NCI-H1417 treated with DMSO at 0.1 percent for 48 hours (cell line): ENCODE measurements at places on chromosomes 13 and 19.

- DNase-seq: no peak
These were observed 207.0 kb downstream of the SHISA2 start for GRCh38 chr13:25844559-25845434.

DNA sequence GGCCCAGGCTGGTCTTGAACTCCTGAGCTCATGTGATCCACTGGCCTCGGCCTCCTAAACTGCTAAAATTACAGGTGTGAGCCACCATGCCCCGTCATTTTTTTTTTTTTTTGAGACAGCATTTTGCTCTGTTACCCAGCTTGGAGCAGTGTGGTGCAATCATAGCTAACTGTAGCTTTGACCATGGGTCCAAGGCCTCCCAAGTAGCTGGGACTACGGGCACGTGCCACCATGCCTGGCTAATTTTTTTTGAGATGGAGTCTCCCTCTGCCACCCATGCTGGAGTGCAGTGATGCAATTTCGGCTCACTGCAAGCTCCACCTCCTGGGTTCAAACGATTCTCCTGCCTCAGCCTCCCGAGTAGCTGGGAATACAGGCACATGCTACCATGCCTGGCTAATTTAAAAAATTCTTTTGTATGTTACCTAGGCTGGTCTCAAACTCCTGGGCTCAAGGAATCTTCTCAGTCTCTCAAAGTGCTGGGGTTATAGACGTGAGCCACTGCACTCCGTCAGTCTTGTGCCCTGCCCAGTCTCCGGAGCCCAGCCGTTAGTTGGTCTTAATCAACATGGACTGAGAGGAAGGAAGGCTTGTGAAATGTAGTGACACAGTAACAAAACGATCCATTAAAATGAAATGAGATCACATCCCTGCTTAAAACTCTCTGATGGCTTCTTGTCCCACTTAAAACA lies 1.4 kb upstream of the LRG1 start:
- DNase-seq: no peak

DNA sequence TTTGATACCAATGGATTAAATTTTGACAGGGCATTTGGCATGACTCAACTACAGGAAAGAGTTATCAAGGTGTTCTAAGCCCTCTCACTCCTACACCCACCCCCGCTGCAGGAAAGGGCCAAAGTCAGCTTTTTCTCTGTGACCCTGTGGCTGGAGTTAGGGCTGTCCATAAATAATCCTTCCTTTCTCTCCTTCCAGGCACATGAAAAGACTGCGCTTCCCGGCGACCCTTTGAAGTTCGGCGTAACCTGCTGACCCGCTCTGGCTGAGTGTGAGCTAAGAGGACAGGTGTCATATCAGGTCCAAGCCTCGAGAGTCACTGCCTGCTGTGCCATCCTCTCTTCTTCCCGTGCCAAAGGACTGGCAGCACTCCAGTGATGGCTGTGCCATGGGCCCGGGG lies 25.6 kb downstream of the ZNF114 start:
- DNase-seq: no peak

DNA sequence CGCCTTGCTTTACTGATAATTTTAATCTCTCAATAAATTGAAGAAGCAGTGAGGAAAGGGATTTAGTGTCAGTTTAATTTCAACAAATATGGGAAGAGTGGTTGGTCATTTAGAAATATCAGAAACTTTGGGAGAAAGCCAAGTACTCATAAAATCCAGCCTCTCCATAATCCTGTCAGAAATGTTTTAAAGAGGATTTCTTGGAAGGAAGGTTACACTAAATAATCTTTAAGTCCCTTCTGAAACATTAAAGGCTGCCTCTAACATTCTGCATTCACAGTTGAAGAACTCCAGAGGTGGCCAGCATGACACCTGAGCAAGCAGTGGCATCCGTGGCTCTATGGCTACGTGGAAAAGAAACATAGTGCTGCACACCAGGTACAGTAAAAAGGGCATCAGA lies 378.5 kb downstream of the ENOX1 start:
- DNase-seq: no peak

GRCh38 chr13:33677215-33677614 lies 140.7 kb upstream of the RFC3 start:
- no peak for DNase-seq

- no peak for DNase-seq
These were observed 1.2 kb upstream of the CCDC124 start for GRCh38 chr19:17931532-17932191.

DNA sequence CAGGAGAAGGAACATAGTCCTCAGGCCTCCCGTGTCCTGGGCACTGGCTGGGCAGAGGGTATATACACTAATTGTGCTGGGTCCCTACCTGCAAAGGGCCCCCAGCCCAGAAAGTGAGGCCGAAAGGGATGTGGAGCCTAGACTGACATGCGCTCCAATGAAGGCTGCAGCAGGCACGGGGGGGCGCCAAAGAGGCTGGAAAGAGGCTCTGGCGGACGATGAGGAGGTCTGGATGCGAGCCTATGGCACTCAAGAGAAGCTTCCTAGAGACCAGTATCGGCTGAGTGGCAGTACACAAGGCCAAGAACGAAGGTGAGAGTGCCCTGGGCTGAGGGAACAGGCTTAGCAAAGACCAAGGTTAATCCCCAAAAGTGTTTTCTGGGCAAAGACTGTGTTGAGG lies 16.6 kb downstream of the VRK3 start:
- DNase-seq: no peak

DNA sequence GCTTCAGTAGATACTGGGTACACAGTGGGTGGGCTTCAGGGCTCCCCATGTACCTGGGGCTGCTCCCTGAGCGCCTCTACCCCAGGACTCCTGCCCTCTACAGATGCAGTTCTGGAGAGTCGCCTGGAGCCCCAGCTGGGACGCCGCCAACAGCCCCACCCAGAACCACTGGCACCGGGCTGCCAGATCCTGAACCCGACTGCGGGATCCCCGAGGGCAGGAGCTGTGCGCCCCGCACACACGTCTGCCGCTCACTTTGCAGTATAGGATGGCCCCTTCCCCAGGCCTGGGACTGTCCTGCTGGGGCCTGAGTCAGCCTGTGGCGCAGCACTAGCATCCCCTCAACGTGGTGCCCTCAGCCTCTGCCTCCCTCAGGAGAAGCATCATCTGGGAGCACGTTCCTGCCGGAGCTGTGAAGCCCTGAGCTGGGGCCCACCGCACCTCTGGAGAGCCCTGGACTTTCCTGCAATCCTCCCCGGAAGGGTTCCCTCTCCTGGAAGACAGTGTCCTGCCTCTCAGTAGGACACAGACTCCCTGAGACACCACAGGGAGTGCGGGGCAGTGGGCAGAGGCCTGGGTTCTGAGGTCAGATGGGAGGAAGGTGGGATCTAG lies 3.7 kb downstream of the REXO1 start:
- DNase-seq: no peak

- DNase-seq: no peak
These were observed 72.5 kb downstream of the RAP2A start for GRCh38 chr13:97506511-97506910.

DNA sequence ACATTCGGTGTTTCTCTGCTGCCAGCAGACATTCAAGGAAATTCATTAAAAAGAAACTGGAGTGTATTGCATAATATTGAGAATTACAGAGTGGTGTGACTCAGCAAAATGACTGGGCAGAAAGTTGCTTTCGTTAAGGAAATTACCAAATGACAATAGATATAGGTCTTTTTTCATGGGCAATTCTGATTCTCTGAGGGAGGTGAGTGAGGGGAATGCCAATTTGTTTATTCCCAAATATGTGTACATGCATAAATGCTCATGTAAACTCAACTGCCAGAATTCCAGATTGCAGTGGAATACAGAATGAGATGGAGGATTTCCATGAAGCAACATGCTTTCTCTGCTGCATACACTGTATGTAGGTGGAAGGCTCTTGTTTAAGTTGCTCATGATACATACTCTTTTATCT lies 1730.1 kb downstream of the SLITRK5 start:
- no peak for DNase-seq

DNA sequence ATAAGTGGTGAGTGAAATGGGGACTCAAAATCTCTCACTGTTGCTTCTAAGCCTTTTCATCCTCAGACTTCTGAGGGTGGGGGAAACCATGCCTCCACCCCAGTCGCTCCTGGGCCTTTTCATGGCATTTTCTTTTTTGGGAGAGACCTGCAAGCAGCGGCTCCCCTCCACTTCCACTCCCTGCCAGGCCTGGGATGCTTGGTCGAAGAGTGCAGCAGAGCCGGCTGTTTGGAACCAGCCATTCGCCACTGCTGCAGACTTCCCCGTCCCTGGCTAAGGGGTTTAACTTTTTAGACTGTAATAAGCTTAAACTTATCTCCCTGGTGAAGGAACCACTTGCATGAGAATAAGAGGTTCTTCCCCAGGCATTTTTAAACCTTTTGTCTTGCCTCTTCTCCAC lies 617.2 kb downstream of the PCDH9 start:
- no peak for DNase-seq

DNA sequence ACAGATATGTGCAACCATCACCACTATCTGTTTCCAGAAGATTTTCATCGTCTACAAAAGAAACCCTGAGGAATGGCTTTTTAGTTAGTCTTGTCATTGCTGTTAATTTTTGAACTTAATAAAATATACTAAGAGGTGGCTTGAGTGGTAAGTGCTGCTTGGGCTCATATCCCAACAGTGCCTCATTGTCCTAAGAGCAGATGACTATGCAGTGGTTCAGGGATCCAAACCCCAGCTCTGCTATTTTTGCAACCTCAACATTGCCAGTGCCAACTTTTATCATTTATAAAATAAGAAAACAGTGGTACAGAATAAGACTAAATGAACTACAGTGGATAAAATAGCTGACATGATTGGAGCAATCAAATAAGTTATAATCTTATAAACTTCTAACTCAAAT lies 123.2 kb upstream of the SLC7A1 start:
- DNase-seq: no peak

- no peak for DNase-seq
These were observed 95.5 kb downstream of the ANKRD10 start for GRCh38 chr13:110819203-110820014.

GRCh38 chr19:47157431-47158321 lies 27.0 kb downstream of the SAE1 start:
- no peak for DNase-seq

- DNase-seq: no peak
These were observed 1.0 kb downstream of the KDM4B start for GRCh38 chr19:4969772-4970531.

DNA sequence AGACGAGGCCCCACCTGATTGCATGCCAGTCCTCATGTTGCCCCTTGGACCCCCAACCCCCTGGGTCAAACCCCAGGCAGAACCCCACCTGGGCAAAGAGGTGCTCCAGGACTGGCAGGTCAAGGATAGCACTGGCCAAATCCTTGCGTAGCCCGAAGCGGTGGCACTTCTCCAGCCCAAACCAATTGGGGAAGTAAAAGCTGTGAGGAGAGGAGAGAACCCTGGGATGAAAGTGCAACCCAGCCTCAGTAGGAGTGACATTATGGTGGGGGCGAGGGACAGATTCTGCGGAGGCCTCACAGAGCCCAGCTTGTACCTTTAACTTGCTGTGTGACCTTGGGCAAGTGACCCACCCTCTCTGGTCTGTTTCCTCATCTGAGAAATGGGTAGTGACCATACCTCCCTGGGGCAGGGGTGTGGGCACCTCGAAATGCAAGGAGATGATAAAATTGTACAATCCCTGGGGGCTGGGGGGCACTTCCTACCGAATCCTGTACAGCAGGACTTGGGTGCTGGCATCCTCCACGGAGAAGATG lies 4.4 kb downstream of the JAK3 start:
- DNase-seq: no peak

DNA sequence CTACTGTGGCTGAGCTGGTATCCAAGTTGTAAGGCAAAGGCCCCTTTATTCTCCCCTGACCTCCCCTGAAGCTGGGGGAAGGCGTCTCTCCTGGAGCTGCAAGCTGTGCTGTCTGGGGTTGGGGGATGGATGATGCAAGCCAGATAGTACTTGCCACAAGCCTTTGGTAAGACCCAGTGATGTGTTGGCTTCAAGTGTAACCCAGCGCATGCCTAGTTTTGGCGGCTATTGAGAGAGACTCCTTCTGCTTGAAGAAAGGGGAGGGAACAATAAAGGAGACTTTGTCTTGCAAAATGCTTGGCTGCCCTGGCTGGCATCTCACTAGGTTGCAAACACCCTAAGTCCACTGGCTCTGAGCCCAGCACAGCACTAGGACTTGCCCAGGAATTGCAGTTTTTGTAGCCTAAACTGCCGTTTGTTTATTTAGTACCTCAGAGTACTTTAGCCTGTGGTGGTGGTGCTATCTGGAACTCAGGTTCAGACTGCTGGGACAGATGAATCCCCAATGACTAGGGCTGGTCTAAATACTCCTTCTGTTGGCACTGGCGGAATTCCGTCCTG lies 108.2 kb downstream of the TNFSF13B start:
- no peak for DNase-seq

- no peak for DNase-seq
These were observed 420.1 kb downstream of the TBC1D4 start for GRCh38 chr13:75061909-75062308.

- no peak for DNase-seq
These were observed 1.7 kb downstream of the MYO1F start for GRCh38 chr19:8575467-8575997.

DNA sequence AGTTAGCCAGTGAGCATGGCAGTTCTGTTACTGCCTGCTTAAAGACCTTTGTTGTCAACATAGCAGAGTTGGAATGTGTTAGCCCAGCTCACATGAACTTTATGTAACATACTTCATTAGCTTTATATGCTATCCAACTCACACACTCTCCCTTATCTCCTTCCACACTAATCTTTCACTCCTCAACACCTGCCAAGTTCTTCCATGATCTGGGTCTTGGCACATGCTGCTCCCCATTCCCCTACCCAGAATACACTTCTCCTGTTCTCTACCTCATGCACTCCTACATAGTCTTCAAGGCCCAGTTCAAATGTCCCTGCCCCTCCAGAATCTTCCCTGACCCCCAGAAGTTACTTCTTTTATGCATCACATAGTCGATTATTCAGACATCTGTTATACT lies 179.3 kb downstream of the KATNAL1 start:
- no peak for DNase-seq

GRCh38 chr13:73189776-73190175 lies 131.0 kb downstream of the KLF5 start:
- DNase-seq: no peak

DNA sequence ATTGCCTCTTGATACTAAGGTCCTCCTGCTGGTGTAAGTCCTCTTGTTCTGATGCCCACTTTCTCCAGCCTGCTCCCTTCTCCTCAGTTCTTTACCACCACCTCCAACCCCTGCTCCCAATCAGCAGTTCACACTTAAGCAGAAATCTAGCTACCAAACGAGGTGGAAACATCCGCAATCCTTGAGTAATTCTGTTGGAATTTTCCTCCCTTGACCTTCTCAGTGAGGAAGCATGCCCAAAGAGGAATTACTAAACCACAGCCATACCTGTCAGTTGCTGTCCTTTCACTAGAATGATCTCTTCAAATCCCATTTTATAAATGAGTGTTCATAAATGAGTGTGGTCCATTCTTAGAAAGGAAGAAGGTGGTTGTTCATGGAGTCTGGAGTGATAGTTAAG lies 289.9 kb downstream of the DACH1 start:
- no peak for DNase-seq
